ENCODE measurements at places on chromosomes 1 and 21.
A peak's percentile ranks its signal among the peaks of the same experiment; 100 is the strongest.

GRCh38 chr1:228081578-228082213, 812 bp upstream of the ARF1 start:
- DNase-seq, result no peak

DNA sequence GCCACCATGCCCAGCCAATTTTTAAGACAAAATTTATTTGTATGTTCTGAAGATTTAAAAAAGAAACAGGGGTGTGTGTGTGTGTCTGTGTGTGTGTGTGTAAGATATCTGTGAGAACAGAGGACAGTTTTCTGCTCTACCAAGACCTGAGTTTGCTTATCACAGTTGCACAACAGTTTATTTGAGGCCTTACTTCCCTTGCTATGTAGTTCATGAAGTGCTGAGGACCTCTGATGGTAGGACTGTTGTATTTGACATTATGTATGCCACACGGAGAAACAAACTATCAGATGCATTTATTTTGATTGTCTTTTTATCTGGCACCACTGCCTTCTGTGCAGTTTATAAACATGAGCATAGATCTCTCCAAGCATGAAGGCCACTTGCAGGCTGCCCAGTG, 355.2 kb downstream of the PBX1 start:
- peak; percentile 2 for DNase-seq

- no peak for DNase-seq
These were observed 128.2 kb downstream of the RYR2 start for GRCh38 chr1:237170149-237170548.

DNA sequence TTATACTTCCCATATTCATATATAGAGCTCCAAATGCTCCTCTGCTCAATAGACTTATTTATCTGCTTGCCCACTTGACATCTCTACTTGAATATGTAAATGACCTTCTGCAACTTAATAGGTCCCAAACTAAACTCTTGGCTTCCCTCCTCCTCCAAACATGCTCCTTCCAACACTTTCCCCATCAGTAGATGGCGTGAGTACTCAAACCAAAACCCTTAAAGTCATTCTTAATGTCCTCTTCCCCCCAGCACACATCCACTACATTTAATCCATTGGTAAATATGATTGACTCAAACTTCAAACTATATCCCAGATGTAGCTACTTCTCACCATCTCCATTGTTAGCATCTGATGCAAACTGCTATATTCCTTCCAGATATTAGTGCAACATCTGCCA, 48.5 kb upstream of the PBX1 start:
- no peak for DNase-seq

DNA sequence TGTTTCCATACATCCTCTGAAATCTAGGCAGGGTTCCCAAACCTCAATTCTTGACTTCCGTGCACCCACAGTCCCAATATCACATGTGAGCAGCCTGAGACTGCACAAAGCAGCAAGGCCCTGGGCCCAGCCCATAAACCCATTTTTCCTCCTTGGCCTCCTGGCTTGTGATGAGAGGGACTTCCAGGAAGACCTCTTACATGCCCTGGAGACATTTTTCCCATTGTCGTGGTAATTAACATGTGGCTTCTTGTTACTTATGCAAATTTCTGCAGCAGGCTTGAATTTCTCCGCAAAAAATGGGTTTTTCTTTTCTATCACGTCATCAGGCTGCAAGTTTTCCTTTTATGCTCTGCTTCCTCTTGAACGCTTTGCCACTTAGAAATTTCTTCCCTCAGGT, 3.3 kb upstream of the PIGK start:
- no peak for DNase-seq

GRCh38 chr1:219066098-219066497, 107.6 kb upstream of the LYPLAL1 start:
- no peak for DNase-seq

DNA sequence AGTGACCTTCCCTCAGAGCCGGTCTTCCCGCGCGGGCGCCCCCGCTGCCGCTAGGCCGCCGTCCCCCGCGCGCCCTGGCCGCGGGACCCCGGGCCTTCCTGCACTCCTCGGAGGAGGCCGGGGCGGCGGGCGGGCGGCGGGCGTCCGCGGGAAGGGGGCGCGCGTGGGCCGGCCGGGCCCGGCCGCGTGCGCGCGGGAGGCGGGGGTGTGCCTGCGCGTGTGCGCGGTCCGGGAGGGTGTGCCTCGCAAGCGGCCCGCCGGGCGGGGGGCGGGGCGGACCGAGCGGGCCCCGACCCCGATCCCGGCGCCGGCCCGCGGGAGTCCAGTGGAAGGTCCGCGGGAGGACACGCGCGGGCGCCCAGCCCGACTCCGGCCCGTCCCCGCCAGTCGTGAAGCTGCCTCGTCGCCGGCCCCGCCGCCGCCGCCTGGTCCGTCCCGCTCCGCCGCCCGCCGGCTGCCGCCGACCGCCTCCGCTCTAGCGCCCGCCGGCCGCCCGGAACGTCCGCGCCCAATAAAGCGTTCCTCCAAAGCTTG, 438 bp downstream of the MRPS6 start:
- DNase-seq, result no peak

DNA sequence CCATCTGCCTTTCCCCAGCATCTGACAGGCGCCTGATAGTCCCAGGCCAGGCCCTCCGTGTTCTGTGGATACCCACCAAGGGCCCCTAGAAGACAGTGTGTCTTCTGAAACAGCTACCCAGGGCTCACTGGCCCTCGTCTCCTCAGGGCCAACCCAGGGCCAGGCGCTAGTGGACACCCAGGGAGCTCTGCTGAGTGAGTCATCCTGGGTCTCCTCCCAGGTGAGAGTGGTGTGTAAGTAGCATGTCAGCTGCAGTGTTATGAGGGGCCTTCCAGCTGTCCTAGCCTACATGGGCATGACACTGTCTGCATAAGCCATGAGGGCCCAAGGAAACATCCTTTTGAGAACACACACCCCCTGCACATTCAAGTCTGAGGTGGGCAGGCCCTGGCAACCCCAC, 36.7 kb downstream of the CHD5 start:
- peak; percentile 19 for DNase-seq

DNA sequence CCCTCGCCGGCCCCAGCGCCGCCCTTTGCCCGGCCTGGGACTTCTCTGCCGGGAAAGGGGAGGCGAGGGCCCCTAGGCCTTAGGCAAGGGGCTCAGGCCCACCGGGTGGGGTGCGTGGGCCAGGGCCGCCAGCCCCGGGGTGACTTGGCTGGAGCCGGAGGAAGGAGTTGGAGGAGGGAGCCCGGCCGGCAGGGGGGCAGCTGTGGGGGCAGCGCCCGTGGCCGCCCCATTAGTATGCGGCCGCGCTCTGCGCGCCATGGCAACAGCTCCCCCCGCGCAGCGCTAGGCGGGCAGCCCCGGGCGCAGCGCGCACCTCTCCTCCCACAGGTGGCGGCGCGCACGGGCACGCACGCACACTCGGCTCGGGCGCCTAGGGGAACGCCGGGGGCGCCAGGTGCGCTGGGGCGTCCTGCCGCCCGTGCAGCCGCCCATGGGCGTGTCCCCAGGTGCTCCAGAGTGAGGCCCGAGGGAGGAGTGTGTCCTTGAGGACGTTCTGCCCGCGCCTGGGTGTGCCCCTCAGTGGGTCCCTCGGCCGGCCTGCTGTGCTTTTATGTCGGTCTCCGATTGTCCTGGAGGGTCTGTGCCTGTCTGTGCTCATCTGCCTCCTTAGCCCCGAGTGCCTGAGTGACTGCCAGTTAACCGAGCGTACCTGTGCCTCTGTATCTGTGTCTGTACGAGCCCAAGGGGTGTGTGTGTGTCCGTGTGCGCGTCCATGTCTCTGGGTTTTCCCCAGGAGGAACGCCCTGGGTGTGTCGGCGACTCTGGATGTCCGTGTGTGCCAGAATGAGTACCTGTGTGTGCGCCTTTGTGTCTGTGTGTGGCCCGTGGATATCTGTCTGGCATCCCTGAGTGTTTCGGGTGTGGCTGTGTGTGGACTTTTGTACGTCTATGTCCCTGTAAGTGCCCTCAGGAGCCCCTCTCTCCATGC, 38.2 kb upstream of the WASF2 start:
- no peak for DNase-seq

GRCh38 chr1:115073298-115074087, 15.8 kb downstream of the TSPAN2 start:
- no peak for DNase-seq

DNA sequence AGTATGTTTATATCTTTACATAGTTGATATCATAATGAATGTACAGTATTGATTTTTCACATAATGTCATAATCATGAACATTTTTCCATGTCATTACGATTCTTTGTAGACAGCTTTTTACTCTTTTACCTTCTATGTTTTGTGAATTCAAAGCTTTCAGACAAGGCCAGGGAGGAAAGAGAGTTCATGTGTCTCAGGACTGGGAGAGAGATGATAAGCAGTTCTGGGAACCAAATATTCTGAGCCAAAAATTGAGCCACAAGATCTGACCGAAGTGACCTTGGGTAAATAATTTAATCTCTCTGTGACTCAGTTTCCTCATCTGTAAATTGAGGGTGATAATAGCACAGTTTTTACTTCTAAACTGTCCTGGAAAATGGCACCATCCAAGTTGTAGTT, 31.8 kb downstream of the CSF1 start:
- no peak for DNase-seq

DNA sequence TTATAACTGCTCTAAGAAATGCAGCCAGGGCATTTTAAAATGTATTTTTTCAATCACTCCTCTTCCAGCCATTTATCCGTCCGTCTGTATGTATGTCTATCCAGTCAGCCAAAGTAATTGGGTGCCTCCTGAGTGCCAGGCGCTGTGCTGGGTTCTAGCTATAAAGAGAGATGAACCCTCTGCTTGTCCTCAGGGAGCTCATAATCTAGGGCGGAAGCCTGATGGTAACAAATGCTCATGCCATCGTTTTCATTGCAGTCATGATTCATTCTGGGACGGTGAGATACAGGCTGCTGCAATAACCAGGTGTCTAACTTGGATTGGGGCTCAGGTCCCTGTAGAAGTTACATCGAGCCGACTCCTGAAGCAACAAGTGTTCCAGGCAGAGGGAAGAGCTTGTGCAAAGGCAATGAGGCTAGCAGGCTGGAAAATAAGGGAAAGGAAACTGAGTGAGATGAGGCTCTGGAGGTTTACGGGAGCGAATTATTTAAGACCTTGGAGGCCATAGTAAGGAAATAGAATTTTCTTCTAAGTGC, 11.6 kb downstream of the IFI6 start:
- DNase-seq, result no peak

- DNase-seq, result no peak
These were observed 111.3 kb upstream of the PALMD start for GRCh38 chr1:99534638-99534930.

DNA sequence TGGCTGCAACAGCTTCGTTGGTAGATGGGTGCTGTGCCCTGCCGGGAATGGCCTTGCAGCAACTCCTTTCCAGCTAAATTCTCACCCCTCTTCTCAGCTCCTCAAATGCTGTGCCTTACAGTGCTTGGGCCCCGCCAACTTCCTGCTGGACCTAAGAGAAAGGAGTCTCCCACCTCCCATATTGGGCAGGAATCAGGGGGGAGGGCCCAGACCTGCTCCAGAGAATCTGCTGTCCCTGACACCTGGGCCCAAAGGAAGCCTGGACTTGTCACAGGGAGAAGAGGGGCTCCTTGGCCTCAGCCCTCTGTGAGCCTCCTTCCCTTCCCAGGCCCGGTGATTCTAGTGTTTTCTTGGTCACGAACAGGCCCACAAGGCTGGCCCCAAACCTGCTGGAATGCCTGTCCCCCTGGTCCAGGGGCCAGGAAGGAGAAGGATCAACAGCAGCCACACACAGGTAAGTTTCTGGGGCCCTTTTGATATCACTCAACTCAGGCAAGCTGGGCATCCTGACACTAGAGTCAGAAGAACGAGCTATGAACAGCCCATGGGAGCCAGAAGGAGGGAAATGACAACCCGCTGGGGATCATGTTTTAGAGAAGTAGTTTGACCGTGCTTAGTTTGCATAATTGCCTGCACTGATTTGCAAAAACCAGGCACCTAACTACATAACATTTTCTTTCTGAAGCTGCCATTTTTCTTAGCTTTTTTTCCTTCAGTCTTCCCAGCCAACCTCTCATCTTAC, 86.2 kb downstream of the CD247 start:
- no peak for DNase-seq

DNA sequence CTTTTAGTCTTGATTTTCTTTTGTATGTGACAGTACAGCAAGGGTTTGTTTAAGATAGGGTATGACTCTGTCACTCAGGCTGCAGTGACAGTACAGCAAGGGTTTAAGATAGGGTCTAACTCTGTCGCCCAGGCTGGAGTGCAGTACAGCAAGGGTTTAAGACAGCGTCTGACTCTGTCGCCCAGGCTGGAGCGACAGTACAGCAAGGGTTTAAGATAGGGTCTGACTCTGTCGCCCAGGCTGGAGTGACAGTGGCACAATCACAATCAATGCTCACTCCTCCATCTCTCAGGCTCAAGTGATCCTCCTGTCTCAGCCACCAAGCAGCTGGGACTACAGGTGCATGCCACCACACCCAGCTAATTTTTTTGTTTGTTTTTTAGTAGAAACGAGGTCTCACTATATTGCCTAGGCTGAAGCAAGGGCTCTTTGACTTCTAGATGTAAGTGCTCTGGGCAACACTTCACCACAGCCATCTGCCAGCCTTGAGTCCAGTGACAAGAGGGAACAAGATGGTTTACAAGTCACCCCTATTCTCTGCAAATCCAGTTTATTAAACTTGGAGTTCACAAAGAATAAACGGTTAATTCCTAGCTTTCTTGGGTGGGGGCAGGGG, 965 bp upstream of the SH2D5 start:
- no peak for DNase-seq

- DNase-seq, result no peak
These were observed 53.1 kb downstream of the ATG4C start for GRCh38 chr1:62836856-62837540.

DNA sequence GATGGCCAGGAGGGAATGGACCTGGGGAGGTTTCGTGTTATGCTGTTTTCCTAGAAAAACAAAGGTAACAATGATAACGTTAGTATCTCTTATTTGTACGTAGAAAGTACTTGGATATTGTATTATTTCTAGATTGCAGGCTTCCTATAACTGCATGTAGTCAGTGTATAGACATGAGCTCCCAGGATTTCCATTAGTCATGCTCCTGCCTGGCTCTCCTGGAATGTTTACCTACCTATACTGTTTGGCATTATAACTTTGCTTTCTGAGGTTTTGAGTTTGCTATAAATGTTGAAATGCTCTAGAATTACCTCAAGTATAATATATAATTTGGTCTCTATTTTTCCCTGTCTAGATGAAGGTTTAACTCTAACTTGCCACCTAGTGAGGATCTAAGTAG, 66.1 kb downstream of the TTC3 start:
- DNase-seq, result no peak

DNA sequence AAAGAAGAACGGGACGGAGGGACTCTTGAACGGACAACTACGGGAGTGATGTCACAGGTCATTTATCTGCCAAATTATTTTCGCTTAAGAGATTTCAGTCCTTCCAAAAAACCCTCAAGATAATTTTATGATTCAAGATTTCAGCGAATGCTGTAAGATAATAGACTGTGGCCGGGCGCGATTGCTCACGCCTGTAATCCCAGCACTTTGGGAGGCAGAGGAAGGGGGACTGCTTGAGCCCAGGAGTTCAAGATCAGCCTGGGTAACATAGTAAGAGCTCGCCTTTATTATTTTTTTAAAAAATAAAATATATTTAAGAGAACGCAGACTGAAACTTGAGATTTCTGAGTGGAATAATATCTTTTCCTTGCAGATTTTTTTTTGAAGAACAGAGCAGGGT, 609 bp downstream of the RWDD2B start:
- no peak for DNase-seq

Data from kidney glomerular epithelial cell (primary cell).